Posterior vena cava (tissue), 2 donors: ENCODE measurements at places on chromosomes 4 and X. TPM values are rescaled to one million over a fixed set of nuclear protein-coding genes. Genes with fewer than 3 reads are reported as not detected.

DNA sequence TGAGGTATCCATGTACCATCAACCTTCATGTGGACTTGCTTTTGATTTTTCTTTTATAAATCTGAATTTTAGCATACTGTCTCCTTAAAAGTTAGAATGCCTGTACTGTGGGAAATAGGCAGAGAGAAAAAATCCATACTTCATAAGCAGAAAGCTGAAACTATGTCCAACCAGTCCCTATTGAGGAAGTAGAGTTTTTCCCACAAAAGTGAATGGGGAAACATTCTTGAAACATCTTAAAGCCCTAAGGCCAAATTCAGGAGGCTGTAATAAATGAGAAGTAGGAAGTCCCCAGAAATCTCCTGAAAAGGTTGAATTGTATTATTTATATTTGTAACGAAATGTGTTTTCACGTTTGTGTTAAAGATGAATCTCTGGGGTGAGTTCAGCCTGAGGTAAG is 56.3 kb downstream of the ENOX2 start:
- no peak for DNase-seq

DNA sequence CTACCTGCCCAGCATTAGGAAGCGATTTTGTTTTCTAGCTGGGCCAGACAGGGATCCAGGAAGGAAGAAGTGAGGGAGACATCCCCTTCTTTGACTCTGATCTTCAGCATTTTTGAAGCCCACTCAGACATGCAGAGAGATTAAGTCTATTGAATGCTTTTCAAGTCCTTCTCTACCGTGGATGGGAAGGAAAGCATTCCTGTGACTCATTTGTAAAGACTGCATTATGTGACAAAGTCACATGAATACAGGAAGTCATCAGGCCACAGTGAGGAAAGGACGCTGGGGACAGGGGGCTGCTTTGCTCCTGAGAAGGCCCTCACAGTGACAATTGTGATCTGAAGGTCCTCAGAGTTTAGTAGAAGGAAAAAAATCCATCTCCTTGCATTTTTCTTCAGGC is 67.4 kb upstream of the GBA3 start:
- DNase-seq: no peak

GRCh38 chrX:72569786-72570185 is 2.9 kb downstream of the HDAC8 start:
- DNase-seq: no peak

CT45A1 gene
- total RNA-seq: not detected
